Esophagus squamous epithelium (tissue), 5 donors: ENCODE measurements at places on chromosomes 5 and 9.

- no peak for DNase-seq
Observed at GRCh38 chr5:172505403-172505759, 51.1 kb upstream of the SH3PXD2B start.

GRCh38 chr9:119844431-119844830, 475.2 kb upstream of the BRINP1 start:
- DNase-seq: no peak

GRCh38 chr5:98308960-98309359, 464.5 kb upstream of the RGMB start:
- no peak for DNase-seq

GRCh38 chr9:94952565-94953373, 226.3 kb downstream of the AOPEP start:
- DNase-seq: no peak

- DNase-seq: no peak
Observed at GRCh38 chr5:84086511-84086910, 298.2 kb downstream of the EDIL3 start.
